ENCODE measurements at places on chromosomes 1 and 21.

GRCh38 chr1:99669821-99670220, 23.9 kb downstream of the PALMD start:
- no peak for DNase-seq

DNA sequence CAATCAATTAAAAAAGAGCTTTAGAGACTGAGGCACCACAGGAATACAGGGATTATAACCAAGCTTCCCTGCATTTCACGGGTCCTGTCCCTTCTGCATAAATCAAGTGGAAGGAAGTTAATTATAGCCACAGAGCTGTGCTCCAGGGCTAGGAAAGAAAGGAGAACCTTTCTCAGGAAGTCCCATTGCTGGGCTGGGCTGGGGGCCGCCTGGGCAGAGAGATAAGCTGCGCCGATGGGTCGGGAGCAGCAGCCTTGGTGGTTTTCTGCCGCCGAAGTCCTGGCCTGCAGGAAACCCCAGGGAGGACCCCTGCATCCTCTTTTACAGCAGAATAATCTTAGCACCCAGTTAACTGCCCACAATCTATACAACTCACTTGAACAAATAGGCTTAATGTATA, 12.6 kb upstream of the CD34 start:
- no peak for DNase-seq

DNA sequence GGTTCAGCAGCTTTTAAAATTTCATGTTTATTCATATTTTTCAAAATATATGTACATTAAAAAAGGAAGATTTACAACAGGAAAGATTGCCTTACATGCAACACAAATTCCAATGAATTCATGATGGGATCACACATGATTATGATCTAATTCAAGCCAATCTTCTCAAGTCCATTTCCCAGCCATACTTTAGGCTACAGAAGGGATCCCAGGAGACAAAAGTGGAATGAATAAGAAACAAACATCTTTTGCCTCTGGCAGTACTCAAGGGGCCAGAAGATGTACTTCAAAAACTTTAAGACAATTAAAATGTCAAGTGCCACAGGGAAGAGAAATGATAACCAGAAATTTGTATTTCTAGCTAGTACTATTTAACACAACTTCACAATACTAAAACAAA, 10.2 kb upstream of the SH2D5 start:
- no peak for DNase-seq

DNA sequence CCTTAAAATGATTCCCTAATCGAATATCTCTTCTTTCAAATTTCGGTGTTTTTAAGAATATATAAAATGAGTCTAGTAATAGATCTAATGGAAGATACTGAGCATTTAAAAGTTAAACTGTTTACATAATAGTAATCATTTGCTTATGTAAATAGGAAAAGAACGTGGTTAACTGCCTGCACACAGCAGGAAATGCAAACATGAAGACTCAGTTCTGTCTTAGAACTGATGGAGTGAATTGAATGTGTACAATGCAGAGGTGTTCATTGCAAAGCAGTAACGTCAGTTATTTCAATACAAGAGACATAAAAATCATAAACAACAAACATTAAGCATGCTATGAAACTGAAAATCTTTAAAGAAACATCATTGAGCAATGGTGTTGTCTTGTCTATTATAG, 359.4 kb upstream of the ADAMTS5 start:
- no peak for DNase-seq
